ENCODE measurements at places on chromosomes 2 and 18.

GRCh38 chr2:187054501-187055319 is 205.7 kb upstream of the ZSWIM2 start:
- DNase-seq = no peak

- no peak for DNase-seq
Measured at GRCh38 chr18:63138436-63139340, 180.9 kb downstream of the BCL2 start.

DNA sequence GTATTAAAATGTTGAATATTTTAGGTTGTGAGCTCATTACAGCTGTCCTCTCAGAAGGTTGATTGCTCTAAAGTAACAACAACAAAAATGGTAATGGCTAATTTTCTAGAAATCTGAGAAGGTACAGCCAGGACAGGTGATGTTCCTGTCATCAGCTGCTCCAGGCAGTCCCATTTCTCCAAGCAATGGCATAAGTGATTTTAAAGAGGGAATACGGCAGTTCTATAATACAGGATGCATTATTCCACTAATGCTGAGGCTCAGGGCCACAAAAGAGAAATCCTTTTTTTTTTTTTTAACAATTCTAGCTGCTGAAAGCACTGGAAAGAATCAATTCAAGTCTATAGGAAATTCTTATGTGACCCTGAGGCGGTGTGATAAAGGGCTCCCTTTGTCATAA is 199.9 kb downstream of the PMAIP1 start:
- no peak for DNase-seq

- DNase-seq = no peak
Measured at GRCh38 chr2:51619961-51620360, 588.0 kb upstream of the NRXN1 start.

DNA sequence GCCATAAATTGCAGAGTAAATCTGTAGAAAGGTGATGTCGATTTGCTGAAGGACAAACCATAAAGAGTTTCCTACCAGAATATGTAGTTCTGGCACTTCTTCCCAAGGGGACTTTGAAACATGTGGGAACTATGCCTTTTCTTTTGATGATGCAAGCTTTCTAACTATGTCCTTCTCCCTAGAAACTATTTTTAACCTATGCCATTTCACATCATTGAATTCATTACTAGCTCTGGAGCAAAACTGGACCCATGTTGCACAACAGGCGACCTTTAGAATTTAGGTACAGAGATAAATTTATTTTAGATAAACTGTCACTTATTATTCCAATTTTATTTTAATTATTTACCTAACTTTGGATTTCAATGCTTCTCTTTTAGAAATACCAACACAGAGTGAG is 186.5 kb downstream of the CCDC102B start:
- DNase-seq = no peak

GRCh38 chr2:46540496-46541331 is 61.3 kb downstream of the TMEM247 start:
- DNase-seq = no peak

DNA sequence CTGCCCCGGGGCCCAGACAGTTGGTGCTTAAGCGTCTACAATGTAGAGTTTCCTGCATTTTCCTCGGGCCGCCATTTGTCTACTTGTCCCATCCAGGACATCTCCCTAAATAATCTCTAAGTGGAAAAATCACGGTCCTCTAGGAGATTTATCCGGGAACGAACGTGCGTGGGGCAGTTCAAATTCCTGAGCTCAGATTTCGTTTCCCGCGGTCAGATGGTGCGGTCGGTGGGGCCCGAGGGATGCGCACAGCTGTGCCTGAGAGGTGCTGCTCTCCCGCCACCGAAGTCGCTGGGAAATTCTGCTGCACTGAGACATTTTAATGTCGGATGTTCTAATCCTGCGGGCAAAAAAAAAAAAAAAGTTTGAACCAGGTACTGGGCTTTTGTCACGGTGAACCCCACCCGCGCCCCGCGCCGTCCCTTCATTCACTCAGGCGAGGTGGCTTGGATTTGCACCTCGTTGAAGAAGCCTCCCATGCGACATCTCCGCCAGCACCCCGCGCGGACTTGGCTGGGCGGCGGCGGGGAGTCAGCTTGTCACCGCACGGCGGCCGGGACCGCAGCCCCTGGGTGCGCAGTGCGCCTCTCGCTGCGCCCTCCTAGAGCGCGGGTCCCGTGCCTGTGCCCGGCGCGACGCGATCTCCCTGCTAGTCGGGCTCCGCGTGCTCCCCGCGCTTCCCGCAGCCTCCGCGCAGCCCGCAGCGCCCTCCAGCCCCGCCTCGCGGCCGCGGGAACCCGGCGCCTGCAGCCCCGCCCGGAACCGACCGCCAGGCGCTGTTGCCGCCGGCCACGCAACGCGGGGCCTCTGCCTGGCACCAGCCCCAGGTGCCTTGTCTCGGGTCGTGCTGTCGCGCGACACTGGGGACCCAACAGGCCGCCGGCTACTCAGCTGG is 191.9 kb upstream of the TCF4 start:
- DNase-seq = no peak

- DNase-seq = no peak
Measured at GRCh38 chr2:97788986-97789644, 75.7 kb downstream of the ZAP70 start.

DNA sequence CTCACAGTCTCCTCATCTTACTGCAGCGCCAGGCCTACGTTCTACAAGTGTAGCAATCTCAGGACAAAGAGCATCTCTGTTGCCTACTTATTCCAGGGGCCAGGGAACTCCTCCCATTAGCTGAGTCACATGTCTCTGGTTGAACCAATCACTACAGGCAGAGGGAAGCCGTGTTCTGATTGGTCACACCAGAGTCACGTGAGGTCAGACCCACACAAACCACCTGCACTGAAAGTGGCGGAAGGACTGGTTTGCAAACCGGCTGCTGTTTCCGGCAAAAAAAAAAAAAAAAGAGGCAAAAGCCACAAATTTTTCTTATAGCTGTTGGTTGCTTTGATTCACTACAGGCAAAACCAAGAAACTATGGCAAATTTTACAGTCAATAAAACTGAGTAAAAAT is 21.9 kb upstream of the USP14 start:
- no peak for DNase-seq

DNA sequence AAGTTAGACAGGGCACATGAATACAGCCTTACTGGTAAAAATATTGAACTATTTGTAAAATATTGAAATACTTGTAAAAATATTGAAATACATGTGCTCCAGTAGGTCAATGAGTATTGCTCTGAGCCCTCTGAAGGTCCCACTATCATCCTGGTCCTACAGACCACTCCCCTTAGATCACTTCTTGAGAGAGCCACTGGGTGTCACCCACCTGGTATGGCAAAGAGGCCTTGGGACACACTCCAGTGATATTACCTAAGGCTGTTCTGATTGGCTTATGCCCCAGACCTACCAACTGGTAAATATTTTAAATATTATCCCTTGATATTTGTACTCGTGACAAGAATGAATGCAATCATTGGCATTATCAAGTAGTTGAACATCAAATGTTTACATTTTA is 5.0 kb downstream of the THSD7B start:
- no peak for DNase-seq

- no peak for DNase-seq
Measured at GRCh38 chr2:40716879-40717278, 265.0 kb upstream of the SLC8A1 start.
